GM20000 (cell line): ENCODE measurements at places on chromosomes 5 and 9.

- DNase-seq, result no peak
These were observed 11.6 kb upstream of the SPTAN1 start for GRCh38 chr9:128540634-128541360.

DNA sequence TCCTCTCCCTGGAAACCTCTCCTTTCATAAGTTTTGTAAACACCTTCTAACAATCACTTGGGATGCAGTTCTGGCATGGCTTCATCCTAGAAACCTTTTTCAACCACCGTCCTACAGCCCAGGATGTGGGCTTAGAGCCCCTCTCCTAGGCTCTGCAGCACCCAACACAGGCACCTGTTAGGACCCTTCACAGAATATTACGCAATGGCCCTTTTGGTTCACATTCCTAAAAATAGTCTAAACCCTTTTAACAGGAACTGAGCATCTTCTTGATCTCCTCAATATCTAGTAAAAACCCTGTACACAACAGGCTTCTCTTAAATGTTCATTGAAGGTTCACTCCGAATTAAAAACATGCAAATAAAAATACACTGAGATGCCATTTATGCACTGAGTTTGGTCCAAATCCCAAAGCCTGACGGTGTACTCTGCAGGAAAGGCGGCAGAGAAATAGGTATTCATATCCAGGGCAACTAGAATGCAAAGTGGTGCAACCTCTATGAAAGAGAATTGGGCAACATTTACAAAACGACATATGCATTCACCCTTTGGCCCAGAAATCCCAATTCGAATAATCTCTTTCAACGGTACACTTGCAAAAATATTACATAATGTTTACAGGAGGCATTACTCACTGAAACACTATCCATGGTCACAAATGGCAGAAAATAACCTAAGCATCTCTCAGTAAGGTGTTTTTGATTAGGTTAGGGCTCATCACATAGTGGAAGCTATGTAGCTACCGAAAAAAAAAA lies 169.3 kb downstream of the SEMA5A start:
- DNase-seq, result no peak

- DNase-seq, result no peak
These were observed 27.7 kb downstream of the ARHGEF37 start for GRCh38 chr5:149608936-149609545.

GRCh38 chr5:166845044-166845443 lies 1446.4 kb upstream of the WWC1 start:
- peak; percentile 4 for DNase-seq

- no peak for DNase-seq
These were observed 197.0 kb upstream of the NR4A3 start for GRCh38 chr9:99624499-99625233.

DNA sequence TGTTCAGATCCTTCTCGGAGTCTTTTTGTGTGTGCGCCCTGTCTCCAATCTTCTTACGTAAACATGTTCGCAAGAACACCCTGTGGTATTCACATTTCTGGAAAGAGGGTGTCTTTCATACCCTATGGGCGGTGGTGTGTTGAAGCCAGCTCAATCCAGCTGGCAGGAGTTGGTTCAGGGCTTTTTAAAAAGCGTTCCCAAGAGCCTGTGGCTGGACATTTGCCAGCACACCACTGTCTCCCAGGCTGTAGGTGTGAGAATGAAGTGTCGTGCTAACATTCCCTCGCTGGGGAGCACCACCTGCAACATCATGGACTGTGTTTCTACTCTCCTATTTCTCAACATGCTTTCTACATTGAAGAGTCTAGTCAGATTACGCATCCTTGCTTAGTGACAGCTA lies 51.7 kb downstream of the S1PR3 start:
- no peak for DNase-seq

DNA sequence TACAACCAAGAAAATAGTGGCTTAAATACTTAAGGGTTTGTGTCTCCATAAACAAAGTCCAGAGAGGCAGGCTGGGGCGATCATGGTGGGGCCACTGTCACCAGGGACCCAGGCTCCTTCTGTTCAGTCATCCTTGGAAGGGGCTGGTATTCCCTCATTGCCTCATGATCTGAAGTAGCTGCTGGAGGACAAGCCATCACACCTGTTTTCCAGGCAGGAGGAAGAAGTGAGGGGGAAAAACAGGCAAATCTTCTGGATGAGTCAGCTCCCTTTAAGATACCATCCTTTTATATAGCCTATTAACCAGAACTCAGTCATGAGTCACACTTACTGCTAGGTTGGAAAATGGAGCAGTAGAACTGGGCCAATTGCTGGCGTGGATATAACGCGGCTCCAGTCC lies 92.3 kb downstream of the DAP start:
- no peak for DNase-seq

DNA sequence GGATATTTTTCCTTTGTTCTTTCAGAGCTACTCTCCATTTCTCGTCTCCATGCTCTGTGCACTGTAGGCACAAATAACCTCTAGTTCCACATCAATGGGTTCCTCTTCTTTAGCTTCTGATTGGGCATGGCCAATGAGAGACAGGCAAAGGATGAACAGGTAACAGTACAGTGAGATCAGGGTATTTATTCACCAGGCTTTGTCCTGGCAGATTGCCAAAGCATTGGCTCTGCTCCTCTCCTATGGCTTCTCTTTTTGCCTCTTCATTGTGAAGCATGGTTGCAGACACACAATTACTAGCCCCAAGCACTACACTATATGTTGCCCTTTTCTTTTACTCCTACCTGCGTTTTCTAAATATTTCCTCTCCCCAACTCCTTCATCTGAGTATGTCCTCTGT lies 215.1 kb upstream of the ARRDC3 start:
- DNase-seq, result no peak

DNA sequence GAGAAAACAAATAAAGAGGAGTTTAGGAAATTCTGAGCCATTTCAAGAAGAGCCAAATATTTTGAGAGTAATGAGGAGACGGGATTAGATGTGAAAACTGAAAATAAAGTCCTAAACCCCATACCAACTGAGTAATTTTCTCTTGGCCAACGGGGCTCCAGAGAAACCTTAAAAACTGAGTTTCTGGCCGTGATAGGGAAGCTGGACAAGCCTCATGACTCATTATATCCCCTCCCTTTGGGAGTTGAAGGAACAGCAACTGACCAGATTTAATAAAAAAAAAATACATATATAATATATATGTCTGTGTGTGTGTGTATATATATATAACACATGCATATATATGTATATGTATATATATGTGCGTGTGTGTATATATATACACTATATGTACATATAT lies 119.6 kb downstream of the PRDM9 start:
- no peak for DNase-seq

- DNase-seq, result no peak
These were observed 129.0 kb downstream of the GABBR2 start for GRCh38 chr9:98579700-98580099.

DNA sequence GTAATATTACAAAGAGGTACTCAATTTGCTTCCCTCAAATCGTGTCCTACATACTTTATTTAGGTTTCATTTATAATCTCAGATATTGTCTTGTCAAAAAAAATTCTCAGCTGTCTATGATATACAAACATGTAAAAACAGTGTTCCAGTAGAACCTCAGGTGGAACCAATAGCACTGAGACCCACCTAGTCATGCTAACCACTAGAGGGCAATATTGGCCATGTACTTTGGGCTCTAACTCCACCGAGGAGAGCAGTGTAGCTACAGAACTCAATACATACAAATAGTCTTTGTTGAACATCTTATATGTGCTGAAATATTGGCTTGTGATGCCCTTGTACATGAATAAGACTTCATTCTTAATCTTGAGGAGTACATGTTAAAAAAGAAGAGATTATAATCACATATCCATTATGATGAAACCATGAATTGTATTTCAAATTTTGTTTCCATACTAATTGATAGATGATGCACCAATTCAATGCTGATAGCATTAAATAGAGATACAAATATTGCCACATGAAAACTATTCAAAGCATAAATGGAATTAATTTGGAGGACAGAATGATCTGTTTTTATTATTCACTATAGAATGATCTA lies 71.2 kb upstream of the CNTLN start:
- peak; percentile 37 for DNase-seq

- no peak for DNase-seq
These were observed 83.5 kb downstream of the HTR1A start for GRCh38 chr5:63878788-63879187.

- DNase-seq, result peak; percentile 75
These were observed 75.3 kb upstream of the TBCA start for GRCh38 chr5:77851176-77852067.

GRCh38 chr5:172875505-172876279 lies 41.6 kb downstream of the ERGIC1 start:
- DNase-seq, result no peak

DNA sequence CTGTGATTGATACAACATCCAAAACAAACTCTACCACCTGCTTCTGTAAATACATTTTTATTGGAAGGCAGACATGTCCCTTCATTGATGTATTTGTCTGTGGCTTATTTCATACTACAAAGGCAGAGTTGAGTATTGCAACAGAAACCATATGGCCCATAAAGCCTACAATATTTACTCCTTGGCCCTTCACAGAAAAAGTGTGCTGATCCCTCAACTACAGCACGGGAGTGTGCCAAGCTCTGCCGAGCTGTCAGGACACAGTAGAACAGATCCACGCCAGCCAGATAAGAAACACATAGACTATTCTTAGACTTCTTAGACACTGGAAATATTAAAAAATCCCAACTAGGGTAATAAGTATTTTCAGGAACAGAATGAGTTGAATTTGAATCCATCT lies 13.2 kb downstream of the TICAM2 start:
- DNase-seq, result no peak

- DNase-seq, result no peak
These were observed 85.0 kb downstream of the PSD2 start for GRCh38 chr5:139880416-139881142.

- DNase-seq, result peak; percentile 86
These were observed 5.2 kb downstream of the IL13 start for GRCh38 chr5:132662925-132663770.

DNA sequence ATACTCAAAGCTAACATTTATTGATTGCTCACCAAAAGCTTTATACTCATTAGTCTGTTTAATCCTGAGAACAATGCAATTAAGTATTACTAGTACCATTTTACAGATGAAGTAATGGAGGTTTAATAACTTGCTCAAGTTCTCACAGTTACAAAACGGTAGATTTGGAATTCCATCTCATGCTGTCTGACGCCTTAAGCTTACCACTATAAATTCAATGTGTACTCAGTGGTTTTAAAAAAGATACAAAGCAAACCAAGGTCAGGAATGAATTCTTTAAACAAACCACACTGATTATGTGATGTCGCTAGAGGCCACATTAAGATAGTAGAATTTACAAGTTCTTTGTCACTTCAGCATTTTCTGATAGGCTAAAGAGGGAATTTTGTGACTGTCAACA lies 1.2 kb upstream of the C5orf63 start:
- no peak for DNase-seq

GRCh38 chr5:154840435-154841272 lies 9.7 kb downstream of the FAXDC2 start:
- no peak for DNase-seq

DNA sequence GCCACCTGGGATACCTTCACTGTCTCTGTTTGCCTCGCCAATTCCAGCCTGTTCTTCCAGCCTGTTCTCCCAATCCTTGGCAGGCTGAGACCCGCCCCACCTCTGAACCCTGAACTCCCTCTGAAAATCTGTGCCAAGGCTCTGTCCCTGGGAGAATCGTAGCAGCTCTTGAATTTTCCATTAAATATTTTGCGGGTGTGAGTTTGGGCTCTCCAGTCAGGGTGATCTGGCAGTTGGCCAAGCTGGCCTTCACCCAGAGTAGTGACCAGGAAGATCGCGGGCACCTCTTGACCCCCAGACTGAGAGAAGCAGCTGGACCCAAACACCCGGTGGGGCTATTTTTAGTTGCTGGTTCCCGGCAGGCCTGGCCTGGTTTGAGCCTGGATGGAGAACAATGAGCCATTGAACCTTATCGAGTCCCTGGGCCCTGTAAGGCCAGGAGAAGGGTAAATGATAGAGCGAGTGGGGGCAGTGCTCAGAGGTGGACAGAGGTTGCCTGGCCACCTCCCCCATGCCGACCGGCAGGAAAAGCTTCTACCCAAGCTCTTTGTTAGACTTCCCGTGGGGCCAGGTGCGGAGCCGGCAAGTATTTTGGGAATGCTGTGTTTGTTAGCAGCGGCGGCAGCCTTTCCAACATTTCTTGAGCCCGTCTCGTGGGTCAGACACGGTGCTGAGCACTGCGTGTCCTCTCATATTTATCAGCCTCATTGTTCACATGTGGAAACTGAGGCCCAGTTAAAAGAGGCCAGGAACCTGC lies 146.2 kb downstream of the RGS3 start:
- DNase-seq, result no peak

DNA sequence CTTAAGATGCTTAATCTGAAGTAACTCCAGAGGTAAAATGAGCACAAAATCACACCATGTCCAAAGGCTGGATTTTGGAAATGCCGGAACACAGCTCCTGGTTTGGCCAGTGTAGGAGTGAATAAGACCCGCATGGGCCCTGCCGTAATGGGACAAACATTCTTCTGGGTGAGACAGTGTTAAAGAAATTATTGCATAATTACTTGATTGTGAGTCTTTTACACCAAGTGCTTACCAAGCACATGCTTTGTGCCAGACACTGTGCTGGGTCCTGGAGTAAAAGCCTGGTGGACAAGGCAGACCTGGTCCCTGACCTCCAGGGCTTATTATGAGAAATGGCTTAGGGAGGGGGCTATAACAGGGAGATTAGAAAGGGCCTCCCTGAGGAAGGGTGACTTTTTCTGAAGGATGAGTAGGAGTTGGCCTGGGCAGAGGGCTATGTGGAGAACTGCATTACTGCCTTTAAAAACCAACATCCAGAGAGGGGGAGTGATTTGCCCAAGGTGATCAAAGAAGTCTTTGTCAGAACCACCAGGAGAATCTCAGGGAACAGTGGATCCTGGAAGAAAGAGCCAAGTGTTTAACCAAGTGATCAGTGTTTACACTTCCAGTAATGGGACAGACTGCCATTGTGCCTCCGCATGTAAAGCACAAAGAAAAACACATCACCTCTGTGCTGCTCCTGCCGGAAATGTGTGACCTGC lies 3.5 kb downstream of the PDE6A start:
- DNase-seq, result no peak

DNA sequence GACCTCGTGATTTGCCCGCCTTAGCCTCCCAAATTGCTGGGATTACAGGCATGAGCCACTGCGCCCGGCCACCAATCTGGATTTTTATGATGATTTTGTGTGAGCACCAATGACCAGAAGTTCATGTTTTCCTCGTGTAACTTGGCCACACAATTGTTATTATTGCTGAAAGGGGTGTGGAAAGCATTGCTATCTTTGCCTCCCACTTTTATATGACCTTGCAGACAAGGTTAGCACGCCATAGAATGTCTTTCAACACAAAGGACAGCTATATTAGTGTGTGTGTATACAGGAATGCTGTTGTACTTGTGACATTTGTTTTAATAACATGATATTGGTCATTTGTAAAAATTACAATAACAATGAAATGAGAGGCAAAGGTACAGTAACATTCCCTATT lies 155.0 kb upstream of the ERCC6L2 start:
- no peak for DNase-seq

- no peak for DNase-seq
These were observed 161.5 kb downstream of the DEPDC1B start for GRCh38 chr5:60538426-60538825.

- DNase-seq, result no peak
These were observed 302.6 kb downstream of the OSTF1 start for GRCh38 chr9:75390951-75391350.

- no peak for DNase-seq
These were observed 52.2 kb upstream of the MAP3K1 start for GRCh38 chr5:56763182-56763581.

GRCh38 chr9:129198319-129199043 lies 20.4 kb upstream of the IER5L start:
- DNase-seq, result no peak
